Effector memory CD4-positive, alpha-beta T cell (primary cell): ENCODE measurements at places on chromosomes 2 and 18.

GRCh38 chr2:65383541-65384488, 48.6 kb downstream of the SPRED2 start:
- no peak for DNase-seq
- no peak overlapping the region for H3K27ac ChIP-seq
- H3K4me3 ChIP-seq, result no peak overlapping the region
- no peaks in the 10 kb centered on the region for H3K36me3 ChIP-seq
- H3K27me3 ChIP-seq, result no peaks in the 10 kb centered on the region

- H3K27me3 ChIP-seq, result no peaks in the 10 kb centered on the region
- no peaks in the 10 kb centered on the region for H3K36me3 ChIP-seq
- no peak overlapping the region for H3K4me3 ChIP-seq
- no peak overlapping the region for H3K27ac ChIP-seq
- DNase-seq, result no peak
Observed at GRCh38 chr18:5391409-5391808, 95.9 kb upstream of the ZBTB14 start.

GRCh38 chr2:234330902-234331301, 166.0 kb downstream of the ARL4C start:
- no peaks in the 10 kb centered on the region for H3K36me3 ChIP-seq
- H3K27ac ChIP-seq, result no peak overlapping the region
- no peak overlapping the region for H3K4me3 ChIP-seq

DNA sequence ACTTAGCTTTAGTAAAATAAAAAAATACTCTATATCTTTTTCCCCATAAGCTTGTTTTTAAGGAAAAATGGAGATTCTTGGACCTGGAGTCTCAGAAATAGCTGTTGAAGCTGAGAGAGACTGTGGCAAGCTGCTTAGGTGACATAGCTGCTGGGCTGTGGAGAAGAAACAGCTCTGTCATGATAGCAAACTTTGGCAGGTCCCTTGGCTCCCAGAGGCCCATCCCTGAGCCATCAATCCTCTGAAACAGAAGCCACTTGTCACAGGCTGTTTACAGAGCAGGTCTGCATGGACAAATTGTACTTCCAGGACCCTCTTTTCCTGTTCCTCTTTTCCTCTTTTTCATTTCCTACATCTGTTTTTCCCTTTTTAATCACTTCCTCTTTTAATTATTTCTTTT, 1370.1 kb upstream of the CRIM1 start:
- no peak for DNase-seq
- H3K36me3 ChIP-seq, result no peaks in the 10 kb centered on the region
- H3K27ac ChIP-seq, result no peak overlapping the region
- H3K27me3 ChIP-seq, result no peaks in the 10 kb centered on the region

DNA sequence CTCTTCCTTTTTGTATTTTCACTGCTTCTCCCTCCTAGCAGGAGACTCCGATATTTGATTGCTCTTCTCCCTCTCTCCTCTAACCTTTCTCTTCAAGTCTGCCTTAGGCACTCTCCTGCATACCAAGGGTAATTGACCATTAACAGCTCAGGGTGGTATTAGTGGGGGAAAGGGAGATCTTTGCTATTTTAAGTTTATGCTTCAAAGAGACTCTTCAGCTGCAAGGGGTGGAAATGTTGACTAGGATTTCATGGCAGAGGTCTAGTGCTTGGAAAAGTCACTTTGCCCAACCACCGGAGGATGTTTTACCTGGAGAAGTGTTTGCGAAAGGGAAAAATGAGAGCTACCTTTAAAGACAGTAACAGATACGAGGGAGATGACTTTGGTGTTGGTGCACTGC, 453.7 kb downstream of the SLC4A3 start:
- H3K4me1 ChIP-seq, result no peaks in the 10 kb centered on the region
- no peaks in the 10 kb centered on the region for H3K27me3 ChIP-seq
- no peak overlapping the region for H3K4me3 ChIP-seq
- H3K27ac ChIP-seq, result no peak overlapping the region
- H3K36me3 ChIP-seq, result no peaks in the 10 kb centered on the region

DNA sequence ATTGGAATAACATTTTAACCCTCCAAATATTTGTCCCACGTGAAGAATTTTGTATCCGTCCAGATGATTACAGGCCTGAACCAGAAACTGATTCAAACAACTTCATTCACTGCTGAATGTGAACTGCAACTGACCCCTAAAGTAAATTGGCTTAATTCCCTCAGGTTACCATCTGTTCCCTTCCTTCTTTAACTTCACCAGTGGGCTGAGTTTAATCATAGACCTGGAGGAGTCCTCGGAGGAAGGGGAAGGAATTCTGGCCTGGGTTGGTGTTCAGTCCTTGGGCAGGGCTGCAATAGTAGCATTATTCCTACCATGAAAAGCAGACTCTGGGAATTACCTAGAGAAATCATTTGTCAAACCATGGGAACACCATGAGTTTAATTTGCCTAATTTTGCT, 207.4 kb downstream of the TMEM247 start:
- H3K4me3 ChIP-seq, result no peak overlapping the region
- H3K27ac ChIP-seq, result no peak overlapping the region
- H3K36me3 ChIP-seq, result no peaks in the 10 kb centered on the region

- H3K4me3 ChIP-seq, result no peak overlapping the region
- no peak overlapping the region for H3K27ac ChIP-seq
- no peaks in the 10 kb centered on the region for H3K27me3 ChIP-seq
- no peaks in the 10 kb centered on the region for H3K36me3 ChIP-seq
- H3K4me1 ChIP-seq, result peaks cover 2% of the 10 kb centered on the region
- DNase-seq, result peak; percentile 4
Observed at GRCh38 chr2:112048887-112049286, 6.2 kb upstream of the TMEM87B start.

DNA sequence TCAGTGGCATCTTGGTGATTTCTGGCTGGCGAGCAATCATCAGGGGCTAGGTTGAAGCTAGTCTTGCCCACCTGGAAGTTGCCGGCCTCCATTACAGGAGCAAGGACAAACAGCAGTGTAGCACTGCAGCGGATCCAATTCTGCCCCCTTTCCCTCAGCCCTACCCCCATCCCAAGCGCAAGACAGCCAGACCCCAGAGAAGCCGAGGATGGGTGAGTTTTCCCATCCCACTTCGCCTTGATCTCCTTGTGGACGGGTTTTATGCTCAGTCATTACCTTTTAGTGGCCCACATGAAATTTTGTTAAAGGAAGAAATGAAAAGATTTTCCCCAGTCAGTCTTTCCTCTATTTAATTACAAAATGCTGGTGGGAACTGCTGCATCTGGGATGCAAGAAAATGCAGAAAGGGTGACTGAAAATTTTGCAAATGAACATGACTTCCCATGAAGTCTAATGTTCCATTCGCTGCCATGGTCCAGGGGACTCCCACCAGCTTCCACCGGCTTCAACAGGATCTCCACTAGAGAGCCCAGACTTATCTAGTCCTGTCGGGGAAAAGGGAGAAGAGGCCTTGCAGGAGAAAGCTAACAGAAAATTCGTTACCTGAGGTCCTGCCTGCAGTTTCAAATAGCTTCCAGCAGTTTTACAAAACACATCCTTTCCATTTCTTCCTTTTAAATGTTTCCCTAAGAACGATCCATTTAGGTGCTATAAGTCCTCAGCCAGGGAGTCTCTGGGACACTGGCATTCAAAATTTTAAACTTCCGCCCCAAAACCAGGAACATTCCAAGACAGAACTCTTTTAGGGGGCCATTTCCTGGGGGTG, 1.9 kb upstream of the HOXD9 start:
- peaks cover 94% of the 10 kb centered on the region for H3K27me3 ChIP-seq
- H3K4me1 ChIP-seq, result peaks cover 17% of the 10 kb centered on the region

DNA sequence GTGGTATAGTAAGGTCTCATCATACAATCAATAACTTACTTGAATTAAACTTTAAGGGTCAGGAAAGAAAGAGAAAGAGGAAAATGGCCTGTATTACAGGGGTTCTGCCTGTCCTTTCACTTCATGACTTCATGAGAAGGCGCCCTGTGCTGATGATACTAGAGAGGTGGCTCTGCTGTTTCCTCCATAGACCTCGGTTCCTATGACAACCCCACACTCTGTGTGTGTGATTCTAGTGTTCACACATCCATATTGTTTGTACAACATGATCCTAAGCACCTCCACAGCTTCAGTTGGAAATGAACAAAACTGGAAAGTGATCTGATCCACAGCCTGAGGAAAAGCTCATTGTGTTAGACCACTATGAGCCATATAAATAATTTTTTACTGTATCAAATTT, 7.0 kb upstream of the REEP1 start:
- H3K4me3 ChIP-seq, result no peak overlapping the region
- H3K27ac ChIP-seq, result no peak overlapping the region
- H3K36me3 ChIP-seq, result no peaks in the 10 kb centered on the region
- DNase-seq, result no peak

GRCh38 chr2:152189622-152190495, 14.3 kb upstream of the STAM2 start:
- H3K4me3 ChIP-seq, result no peak overlapping the region
- no peaks in the 10 kb centered on the region for H3K36me3 ChIP-seq
- DNase-seq, result no peak

GRCh38 chr2:231058761-231059550, 2.3 kb downstream of the PSMD1 start:
- H3K27ac ChIP-seq, result no peak overlapping the region
- no peaks in the 10 kb centered on the region for H3K27me3 ChIP-seq
- H3K4me1 ChIP-seq, result peaks cover 8% of the 10 kb centered on the region
- H3K36me3 ChIP-seq, result peaks cover 20% of the 10 kb centered on the region
- no peak for DNase-seq
- no peak overlapping the region for H3K4me3 ChIP-seq

DNA sequence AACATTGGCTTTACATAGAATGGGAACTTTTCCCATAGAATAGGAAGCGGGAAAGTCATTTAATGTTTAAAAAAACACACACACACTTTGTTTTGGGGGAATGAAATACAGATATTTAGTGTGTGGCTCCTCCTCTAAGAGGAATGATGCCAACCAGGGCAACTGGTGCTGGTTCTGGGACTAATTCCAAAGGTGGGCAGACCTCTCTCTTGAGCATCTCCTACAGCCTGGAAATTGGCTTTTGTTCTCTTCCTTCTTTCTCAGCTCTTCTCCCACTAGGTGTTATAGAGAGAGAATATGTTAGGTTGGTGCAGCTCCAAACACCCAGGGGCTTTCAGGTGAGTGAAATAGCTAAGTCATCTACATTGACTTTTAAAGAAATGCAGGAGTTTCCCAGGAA, 190.1 kb downstream of the RAD51AP2 start:
- no peaks in the 10 kb centered on the region for H3K27me3 ChIP-seq
- no peaks in the 10 kb centered on the region for H3K4me1 ChIP-seq
- DNase-seq, result no peak
- H3K27ac ChIP-seq, result no peak overlapping the region
- no peak overlapping the region for H3K4me3 ChIP-seq

DNA sequence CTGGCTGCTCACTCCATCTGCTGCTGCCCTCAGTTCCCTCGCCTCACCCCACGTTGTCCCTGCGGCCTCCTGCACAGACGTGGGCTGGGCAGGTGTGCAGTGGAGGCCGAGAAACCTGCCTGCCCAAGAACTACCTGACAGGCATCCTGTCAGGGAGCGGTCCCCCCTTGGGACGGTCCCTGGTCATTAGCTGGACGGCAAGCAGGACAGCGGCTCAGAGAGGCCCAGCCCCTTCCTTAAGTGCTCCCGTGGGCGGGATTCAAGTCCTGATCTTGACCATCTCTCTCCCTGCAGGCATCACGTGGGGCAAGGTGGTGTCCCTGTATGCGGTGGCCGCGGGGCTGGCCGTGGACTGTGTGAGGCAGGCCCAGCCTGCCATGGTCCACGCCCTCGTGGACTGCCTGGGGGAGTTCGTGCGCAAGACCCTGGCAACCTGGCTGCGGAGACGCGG, 11.3 kb downstream of the BOK start:
- H3K27ac ChIP-seq, result no peak overlapping the region
- DNase-seq, result no peak
- no peaks in the 10 kb centered on the region for H3K36me3 ChIP-seq
- no peaks in the 10 kb centered on the region for H3K4me1 ChIP-seq

GRCh38 chr2:220891405-220891804, 680.7 kb downstream of the EPHA4 start:
- no peaks in the 10 kb centered on the region for H3K27me3 ChIP-seq
- H3K36me3 ChIP-seq, result no peaks in the 10 kb centered on the region
- DNase-seq, result no peak

GRCh38 chr2:96175951-96176350, 30.7 kb upstream of the DUSP2 start:
- no peaks in the 10 kb centered on the region for H3K36me3 ChIP-seq
- H3K27me3 ChIP-seq, result no peaks in the 10 kb centered on the region
- no peak overlapping the region for H3K4me3 ChIP-seq
- H3K4me1 ChIP-seq, result no peaks in the 10 kb centered on the region

GRCh38 chr2:224910574-224910925, 131.7 kb downstream of the DOCK10 start:
- H3K4me3 ChIP-seq, result no peak overlapping the region
- DNase-seq, result no peak
- peaks cover 12% of the 10 kb centered on the region for H3K4me1 ChIP-seq
- H3K27ac ChIP-seq, result no peak overlapping the region
- H3K36me3 ChIP-seq, result peaks cover 12% of the 10 kb centered on the region

DNA sequence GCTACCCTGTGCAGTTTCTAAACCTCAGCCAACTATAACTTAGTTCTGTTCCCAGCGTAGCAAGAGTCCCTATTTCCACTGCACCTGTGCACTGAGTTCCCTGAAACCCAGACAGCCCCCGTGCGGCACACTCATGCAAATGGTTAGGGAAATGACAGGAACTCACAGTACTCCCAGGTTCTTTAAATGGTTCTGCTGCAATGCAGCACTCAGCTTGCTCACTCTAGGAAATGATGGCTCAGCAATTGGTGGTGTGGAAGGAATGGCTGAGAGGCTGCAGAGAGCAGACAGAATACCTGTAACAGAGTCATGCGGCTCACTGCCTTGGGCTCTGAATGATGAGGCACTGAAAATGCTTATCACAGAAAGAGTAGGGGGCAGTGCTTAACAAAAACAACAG, 143.0 kb downstream of the RAD51AP2 start:
- no peak for DNase-seq
- H3K36me3 ChIP-seq, result no peaks in the 10 kb centered on the region
- H3K27ac ChIP-seq, result no peak overlapping the region
- no peaks in the 10 kb centered on the region for H3K4me1 ChIP-seq
- no peak overlapping the region for H3K4me3 ChIP-seq

- no peak overlapping the region for H3K27ac ChIP-seq
- DNase-seq, result no peak
- no peaks in the 10 kb centered on the region for H3K36me3 ChIP-seq
- H3K27me3 ChIP-seq, result no peaks in the 10 kb centered on the region
- no peak overlapping the region for H3K4me3 ChIP-seq
- H3K4me1 ChIP-seq, result no peaks in the 10 kb centered on the region
Observed at GRCh38 chr2:138867341-138867740, 87.2 kb upstream of the NXPH2 start.

DNA sequence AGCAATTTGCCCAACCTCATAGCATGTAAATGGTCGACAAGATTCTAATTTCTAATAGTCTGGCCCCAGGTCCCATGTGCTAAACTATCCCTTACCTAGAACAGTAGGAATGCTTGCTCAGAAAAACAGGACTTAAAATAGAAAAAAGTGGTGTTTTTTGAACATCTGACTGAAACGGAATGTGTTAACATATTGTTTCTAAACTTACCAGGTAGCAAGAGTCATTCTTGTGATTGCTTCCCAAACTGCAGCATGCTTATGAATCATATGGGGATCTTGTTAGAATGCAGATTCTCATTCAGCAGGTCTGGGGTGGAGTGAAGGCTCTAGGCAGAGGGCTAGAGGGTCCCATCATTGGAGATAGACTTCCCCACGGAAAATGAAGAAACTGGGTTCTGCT, 5.8 kb upstream of the SLC20A1 start:
- DNase-seq, result no peak
- peaks cover 8% of the 10 kb centered on the region for H3K4me1 ChIP-seq
- no peaks in the 10 kb centered on the region for H3K27me3 ChIP-seq
- no peak overlapping the region for H3K4me3 ChIP-seq
- H3K36me3 ChIP-seq, result no peaks in the 10 kb centered on the region
